ENCODE measurements at places on chromosomes 11 and 22.

DNA sequence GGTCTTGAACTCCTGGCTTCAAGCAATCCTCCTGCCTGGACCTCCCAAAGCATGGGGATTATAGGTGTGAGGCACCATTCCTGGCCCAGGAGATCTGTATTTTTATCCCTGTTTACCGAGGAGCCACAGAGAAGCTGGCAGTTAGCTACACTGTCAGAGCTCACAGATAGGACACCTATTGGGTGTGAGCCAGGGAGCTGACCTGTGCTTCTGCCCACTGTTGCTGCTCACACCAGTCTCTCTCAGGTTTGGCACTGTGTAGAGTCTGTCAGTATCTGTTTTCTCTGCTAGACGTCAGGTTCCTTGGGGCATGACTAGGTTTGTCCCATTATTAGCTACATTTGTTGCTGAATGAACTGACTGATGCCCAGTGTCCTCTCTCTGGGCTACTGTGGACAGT is 17.5 kb downstream of the PPP6R2 start:
- DNase-seq, result no peak

DNA sequence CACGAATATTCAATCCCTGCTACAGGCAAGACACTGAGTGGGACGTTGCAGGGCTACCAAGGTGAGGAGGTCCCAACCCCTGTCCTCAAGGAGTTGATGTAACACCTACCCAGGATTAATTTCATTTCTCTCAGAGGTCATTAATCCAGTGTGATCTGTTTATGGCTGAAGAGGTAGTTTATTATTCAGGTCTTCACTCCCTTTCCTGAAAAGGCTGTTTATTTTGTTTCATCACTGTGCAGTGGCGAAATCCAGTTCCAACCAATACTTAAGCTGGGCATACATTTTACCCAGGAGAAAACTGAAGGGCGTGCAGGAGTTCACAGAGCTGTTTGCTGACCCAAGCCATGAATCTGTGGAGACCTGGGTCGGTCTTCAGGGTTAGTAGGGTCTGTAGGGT is 2.7 kb upstream of the PTPRJ start:
- DNase-seq, result no peak

GRCh38 chr11:75954039-75954438 is 139.0 kb downstream of the UVRAG start:
- DNase-seq, result no peak

DNA sequence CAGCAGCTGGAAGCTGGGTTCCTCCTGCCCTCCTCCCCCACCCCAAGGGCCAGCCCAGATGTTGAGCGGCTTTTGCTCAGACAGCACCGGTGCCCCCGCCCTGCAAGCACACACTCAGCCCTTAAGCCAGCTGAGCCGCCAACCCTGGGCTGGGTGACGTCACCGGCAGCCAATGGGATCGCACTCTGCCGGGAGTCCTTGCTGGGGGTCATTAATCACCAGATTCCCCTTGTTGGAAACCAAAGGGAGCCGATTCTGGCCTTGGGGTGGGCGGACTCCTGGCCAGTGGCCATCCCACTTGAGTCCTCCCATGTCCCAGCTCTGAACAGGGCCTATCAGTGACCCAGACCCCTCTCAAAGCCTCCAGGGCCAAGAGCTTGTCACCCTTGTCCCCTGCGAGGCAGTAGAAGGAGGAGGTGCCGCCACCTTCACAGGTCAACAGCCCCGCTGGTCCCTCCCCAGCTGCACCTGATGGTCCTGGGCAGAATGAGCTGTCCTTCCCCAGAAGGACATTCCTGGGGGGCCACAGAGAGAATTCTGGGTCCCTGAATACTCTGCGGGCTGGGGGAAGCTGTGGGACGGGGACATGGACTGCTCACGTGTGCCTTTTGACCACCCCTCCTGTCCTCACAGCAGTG is 7.4 kb downstream of the DUSP8 start:
- peak; percentile 32 for DNase-seq

DNA sequence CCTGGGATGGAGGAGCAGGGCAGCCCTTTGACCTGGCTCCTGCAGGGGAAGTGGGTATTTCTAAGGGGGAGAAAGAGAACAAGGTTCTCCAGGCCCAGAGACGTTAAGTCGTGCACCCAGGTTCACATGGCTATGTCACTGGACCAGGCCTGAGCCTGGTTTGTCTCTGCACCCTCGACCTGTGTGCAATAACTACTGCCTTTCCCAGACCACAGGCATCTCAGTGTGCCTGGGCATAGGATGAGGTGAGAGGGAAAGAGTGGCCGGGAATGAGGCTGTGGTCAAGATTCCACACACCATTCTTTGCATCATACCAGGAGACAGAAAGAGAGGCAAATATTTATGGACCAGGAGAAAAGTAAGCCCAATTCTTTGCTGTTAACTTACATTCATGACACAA is 66.8 kb downstream of the PRR5L start:
- DNase-seq, result no peak

DNA sequence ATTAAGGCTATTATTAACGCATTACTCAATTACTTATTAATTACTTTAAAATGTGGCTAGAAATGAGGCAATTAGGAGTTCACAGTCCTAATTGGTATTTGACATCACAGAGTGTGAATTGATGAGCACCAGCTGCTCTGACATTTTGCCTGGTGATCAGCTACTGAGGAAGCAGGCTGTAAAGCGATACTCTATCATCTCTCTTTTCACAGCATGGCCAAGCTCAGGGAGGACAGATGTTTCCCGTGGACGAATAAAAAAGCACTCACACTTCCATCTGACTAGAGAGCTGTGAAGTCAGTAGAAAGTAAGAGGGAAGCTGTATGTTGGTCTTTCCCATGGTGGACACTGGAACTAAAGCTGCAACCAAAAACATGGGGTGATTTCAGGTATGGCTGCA is 29.1 kb upstream of the SYT9 start:
- no peak for DNase-seq

DNA sequence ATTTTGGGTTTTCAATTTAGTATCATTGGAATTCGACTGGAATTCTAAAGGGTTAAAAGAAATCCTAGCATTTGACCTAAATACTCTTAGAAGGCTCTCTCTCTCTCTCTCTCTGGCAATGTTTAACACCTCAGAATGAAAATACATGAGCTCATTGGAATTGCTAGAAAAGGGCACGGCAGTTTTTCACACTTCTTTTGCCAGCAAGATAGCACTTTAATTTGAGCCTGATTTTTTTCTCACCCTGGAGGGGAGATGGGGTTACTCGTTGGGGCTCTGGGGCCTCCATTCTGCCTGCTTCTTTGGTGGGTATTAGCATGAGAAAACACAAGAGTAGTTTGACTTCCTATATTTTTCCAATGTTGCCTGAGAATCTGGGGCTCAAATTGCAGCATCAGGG is 22.8 kb upstream of the CLMP start:
- DNase-seq, result no peak

- DNase-seq, result no peak
Observed at GRCh38 chr11:14150878-14151277, 188.4 kb downstream of the SPON1 start.

DNA sequence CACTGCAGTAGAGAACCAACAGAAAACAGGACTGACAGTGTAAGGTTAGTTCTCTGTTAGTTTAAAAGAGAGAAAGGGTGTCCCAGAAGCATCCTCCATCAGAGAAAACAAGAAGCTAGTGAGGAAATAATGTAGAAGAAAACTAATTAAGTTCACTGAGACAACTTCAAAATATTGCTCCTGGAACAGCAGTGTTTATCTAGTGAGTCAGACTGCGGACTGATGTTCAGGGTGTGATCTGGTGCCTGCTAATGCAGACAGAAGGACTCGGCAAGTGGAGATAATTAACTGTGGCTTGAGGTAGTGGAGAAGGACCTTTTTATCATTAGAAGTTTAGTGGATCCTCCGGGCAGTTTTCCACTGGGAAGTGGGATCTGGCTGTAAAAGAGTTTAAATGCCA is 55.4 kb downstream of the CDON start:
- DNase-seq, result no peak

GRCh38 chr22:23282089-23282501 is 101.8 kb downstream of the BCR start:
- DNase-seq, result no peak
